Hematopoietic multipotent progenitor cell treated with erythropoietin and hydrocortisone succinate and interleukin-3 and kit ligand, for 8 days (in vitro differentiated cells): ENCODE measurements at places on chromosomes 2 and 18.
A peak's percentile ranks its signal among the peaks of the same experiment; 100 is the strongest.

DNA sequence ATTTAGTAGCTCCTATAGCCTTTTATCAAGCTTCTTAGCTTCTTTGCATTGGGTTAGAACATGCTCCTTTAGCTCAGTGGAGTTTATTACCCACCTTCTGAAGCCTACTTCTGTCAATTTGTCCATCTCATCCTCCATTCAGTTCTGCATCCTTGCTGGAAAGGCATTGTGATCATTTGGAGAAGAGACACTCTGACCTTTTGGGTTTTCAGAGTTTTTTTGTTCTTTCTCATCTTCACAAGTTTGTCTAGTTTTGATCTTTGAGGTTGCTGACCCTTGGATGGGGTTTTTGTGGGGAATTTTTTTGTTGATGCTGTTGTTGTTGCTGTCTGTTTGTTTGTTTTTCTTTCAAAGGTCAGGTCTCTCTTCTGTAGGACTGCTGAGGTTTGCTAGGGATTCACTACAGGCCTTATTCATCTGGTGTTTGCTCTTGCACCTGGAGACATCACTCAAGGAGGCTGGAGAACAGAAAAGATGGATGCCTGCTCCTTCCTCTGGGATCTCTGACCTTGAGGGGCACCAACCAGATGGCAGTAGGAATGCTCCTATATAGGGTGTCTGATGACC is 13.9 kb upstream of the TANK start:
- DNase-seq = no peak

DNA sequence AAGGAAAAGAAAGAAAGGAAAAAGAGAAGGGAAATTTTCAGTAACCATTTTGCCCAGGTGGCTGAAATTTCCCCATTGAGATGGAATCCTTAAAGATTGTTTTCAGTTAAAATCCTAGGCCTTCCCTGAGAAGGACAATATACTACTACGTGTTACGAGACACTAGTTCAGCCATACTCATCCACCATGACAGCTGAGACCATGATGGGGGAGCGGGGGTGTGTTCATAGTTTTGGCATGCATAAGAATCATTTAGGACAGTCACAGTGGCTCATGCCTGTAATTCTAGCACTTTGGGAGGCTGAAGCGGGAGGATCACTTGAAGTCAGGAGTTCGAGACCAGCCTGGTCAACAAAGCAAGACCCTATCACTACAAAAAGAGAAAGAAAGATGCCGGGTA is 28.0 kb downstream of the PLA2R1 start:
- no peak for DNase-seq

DNA sequence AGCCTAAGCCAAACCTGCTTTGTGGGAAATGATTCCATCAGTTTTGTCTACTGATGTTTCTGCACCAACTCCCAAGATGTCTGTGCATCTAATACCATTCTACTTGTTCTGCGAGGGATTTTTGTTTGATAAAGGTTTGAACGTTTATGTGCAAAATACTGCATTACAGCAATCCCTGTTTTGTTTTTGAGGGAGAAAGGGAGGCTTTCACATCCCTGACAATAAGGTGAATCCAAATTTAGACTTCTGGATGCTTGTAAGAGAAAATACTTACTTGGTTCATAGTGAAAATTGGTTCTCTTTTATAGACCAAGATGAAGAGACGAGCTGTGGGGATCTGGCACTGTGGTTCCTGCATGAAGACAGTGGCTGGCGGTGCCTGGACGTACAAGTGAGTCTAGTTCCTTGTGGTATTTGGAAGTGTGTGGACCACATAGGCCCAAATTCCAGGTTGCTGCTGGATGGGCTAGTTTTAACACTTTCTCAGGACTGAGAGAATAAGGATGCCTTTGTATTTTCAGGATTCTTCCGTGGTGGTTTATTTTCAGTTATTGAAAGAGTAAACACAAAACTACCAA is 1.1 kb downstream of the RPL37A start:
- no peak for DNase-seq

- no peak for DNase-seq
Observed at GRCh38 chr2:197939787-197940186, 135.4 kb downstream of the PLCL1 start.

- DNase-seq = no peak
Observed at GRCh38 chr18:3798032-3798431, 348.1 kb downstream of the TGIF1 start.

GRCh38 chr2:46574457-46575355 is 95.3 kb downstream of the TMEM247 start:
- no peak for DNase-seq

- no peak for DNase-seq
Observed at GRCh38 chr2:189179570-189179950, at the start of gene COL5A2. Gene COL5A2 (minus strand): TSS chr2:189179761. CDS start chr2:189179604, 157 bp downstream.

- peak; percentile 10 for DNase-seq
Observed at GRCh38 chr2:9170458-9171130, 36.0 kb upstream of the ASAP2 start.

DNA sequence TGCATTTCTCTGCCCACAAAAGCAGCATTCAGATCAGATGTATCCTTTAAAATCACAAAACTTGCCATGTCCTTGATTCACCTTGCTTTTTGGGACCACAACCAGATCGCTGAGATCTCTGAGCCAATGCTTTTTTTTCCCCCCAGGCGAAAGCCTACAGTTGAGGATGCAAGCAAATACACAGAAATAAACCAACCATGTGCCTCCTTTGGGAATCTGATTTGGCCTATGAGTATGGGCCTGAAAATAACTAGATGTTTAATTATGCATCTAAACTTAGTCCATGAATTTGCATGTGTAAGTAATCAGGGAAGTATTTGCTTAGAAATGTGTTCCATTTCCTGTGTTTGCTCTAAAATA is 49.7 kb upstream of the CDC42EP3 start:
- no peak for DNase-seq

DNA sequence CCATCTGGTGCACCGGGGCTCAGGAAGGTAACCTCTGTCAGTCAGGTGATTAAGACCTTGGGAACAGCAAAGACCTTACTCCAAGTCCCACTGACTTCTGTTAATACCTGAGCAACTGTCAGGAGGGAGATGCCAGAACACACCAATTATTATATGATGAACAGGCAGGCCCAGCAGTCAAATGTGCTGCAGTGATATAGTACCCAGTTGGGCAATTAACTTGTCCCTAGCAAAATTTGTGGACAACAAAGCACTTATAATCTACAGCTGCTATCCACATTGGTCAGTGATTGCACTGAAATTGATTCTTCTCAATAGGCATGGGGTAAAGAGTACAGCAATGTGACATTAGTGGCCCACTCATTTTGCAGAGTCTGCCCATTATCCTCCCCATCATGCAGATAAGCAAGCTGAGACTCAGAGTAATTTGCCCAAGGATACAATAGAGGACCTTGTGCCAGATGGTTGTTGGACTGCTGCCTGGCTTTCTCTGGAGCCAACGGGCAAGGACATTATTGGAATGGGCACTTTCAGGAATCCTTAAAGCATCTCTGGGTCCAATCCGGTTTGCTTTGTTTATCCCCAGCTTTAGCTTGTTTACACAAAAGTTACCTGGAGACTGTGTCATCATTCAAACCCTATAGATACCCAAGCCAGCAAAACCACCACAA is 147.6 kb downstream of the CCBE1 start:
- DNase-seq = no peak

DNA sequence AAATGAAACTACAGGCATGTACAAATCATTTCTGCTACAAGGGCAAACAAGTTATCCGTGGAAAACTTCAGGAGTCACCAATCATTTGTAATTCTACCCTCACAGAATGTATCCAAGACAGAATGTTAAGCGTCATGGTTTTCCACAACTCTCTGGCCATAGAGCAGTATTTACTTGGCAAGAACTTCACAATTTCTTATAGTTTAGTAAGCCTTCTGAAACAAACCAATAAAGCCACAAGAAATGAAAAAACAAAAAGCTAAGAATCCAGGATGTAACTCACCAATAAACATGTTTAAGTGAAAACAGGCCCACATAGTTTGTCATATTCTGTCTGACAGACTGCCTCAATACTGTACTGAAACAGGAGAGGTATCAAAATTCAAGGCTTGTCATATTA is 70.3 kb downstream of the LNPK start:
- no peak for DNase-seq

- no peak for DNase-seq
Observed at GRCh38 chr2:2491964-2492363, 160.9 kb upstream of the MYT1L start.

DNA sequence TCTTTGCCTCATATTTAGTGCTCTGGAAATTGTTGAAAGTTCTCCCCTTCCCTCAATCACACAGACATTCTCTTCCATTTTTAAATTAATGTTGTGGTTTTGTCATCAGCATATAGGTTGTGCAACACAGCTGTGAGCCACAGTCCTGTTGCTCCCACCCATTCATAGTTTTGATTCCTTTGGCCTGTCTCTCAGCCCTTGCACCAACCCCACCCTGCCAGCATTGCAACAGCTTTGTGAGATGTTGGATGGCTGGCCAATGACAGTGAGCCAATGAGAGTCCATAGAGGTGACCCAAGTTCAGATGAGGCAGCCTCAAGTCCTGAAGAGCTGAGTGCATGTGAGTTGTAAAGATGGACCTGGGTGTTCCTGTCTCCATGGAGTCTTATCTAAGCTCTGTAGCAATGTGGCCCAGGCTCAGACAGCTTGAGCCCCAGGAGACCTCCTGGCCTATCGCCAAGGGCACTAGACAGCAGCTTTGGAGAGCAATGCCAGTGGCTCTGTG is 775.5 kb downstream of the RNF144A start:
- no peak for DNase-seq

DNA sequence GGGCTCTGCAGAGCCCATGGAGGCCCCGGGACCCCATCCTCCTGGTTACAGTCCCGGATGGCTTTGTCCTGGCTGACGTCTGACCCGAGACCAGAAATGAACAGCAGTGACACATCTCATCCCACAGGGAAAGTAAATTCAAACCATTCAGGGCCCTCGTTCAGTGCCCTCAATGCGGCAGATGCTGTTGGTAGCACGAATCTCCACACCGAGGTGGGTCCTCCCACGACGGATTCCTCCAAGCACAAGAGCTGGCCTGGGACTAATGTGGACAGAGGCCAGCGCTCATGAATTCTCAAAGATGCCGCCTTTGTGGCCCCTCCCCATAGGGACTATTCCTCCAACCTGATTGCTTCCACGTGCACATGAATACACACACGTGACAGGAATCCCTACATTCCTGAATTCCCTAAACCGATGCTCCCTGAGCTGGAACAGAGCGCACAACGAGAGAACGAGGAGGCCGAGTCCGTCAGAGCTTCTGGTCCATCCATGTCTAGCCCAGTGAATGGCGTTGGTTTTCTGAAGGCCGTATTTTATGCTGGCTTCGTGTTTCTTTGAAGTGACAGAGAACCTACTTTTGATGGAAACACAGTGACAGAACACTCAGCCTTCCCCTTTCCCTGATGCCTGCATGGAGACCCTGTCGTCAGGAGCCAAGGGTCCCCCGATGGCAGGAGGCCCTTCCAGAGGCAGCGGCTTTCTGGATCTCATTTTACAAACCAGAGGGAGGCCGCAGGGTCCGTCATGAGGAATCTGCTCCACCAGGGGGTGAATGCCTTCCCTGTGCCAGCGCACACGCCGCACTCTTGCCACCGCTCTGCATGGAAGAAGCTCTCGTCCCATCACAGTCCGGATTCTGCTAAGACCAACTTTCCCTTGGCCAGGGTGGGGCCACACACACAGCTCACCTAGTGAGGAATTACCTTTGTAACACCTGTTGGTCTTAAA is 64.3 kb upstream of the SNTG2 start:
- no peak for DNase-seq

DNA sequence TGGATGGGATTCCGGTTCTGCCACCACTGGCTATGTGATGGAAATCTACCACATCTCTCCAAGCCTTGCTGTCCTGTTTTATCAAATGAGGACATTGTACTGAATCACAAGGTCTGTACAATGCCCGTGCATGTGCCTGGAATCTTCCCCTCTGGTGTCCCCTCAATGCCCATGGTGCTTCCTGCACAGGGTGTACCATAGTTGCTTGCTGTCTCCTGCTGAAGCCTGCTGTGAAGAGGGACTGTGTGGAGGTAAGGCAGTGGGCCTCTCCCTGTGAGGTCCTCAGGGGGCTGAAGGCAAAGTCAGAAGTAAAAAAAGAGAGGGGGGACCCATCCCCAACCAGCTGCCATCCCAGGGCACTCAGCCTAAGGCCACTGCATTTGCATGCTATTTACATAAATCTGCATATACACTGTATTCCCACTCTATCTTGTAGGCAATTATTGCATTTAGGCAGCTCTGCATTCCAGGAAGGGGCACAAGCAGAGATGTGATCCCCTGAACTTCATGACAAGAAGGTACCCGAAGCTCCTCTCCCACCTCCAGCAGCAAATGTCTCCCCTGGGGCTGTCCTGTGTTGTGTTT is 9.1 kb upstream of the STEAP3 start:
- DNase-seq = no peak

DNA sequence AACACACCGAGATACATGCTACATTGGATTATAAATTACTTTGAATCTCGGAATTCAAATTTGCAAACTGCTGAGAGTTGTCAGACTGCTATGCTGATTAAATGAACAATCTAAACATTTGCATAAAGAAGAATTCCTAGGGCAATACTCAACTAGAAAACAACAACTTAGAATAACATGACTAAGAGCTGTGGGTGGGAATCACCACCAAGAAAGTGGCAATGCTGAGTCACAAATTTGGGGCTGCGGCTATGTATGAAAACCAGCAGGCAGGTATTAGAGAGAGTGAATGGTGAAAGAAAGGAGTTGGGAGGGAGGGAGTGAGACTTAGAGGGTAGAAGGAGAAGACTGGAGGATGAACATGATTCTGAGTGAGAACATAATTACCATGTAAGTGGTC is 559.5 kb downstream of the PIK3C3 start:
- DNase-seq = no peak

- peak; percentile 65 for DNase-seq
Observed at GRCh38 chr2:102420290-102420689, 2.7 kb upstream of the IL18RAP start.

DNA sequence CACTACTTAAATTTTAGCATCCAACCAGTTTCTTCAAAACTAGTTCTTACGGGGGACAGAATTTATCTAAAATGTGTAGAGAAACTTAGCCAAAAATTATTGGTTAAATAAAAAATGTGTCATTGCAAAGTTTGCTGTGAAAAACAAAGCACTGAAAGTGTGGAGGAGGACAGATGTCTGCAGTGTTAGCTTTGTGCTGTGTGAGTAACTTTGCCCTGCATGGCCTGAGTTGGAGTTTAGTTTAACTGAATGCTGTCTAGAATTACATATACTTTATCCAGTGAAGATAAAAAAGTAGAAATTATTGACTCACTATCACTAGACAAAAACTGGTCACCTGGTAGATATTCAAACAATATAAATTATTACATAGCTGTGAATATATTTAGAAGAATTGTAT is 1225.2 kb upstream of the CELF4 start:
- no peak for DNase-seq

DNA sequence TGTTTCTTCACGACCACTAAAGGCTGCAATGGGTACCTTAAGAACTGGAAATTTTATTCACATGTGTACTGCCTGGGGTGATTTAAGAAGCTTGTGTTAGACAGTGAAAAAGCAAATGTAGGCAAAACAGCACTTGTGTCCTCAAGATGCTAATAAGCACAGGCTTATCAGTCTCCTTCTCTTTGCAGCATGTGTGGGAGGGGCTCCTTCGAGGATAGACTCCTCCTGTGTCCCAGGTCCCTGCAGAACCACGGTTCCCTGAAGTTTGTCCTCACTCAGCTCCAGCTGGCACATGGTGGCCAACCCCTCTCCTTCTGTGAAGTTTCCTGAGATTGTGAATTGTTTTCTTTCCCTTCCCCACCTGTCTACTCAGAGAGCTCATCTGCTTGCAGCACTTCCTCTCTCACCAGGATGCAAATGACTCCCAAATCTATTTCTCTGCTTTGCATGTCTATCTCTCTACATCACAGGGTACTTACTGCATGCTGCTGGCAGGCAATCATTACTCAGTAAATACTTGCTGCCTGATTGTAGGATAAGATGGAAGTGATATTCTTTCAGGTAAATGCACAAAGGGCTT is 589.6 kb upstream of the KLHL29 start:
- DNase-seq = no peak

GRCh38 chr2:53429901-53430300 is 337.7 kb upstream of the CHAC2 start:
- DNase-seq = no peak
